ENCODE measurements at places on chromosomes 6 and 20.

DNA sequence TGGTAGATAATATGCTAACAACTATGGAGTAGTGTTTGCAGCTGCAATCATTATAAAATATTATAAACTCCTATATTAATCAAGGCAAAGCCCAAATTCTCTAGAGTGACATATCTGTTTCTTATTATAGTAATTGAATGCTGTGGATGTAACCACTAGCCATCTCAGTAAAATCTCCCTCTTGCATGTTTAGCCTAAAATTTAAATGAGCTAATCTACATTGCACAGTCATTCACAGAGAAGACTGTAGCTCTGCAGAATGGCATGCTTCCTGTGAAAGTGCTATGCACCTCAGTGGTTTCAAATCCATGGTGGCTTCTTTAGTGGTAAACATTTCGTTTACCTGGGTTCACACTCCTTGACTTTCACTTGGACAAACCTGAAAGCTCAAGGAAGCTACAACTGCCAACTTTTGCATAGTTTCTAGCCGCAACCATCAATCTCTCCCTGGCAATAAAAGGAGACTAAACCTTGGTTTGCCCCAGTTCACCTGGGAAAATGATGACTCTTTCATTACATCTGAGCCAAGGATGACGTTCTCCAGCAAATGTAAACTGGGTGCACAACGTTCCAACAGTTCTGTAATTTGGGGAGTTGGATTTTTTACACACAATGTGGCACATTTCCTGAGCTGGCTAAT lies 47.2 kb downstream of the FILIP1 start:
- H3K4me3 ChIP-seq = no peak overlapping the region
- H3K27ac ChIP-seq = no peak overlapping the region
- H3K27me3 ChIP-seq = no peaks in the 10 kb centered on the region
- no peaks in the 10 kb centered on the region for H3K36me3 ChIP-seq
- H3K4me1 ChIP-seq = no peaks in the 10 kb centered on the region

DNA sequence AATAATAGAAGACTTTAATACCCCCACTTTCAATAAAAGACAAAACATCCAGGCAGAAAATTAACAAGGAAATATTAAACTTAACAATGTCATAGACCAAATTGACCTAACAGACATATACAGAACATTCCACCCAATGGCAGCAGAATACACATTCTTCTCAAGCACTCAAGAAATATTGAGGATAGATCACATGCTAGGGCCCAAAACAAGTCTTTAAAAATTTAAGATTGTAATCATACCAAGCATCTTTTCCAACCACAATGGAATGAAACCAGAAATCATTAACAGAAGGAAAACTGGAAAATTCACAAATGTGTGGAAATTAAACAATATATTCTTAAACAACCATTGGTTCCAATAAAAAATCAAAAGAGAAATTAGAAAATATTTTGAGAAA lies 161.0 kb downstream of the COL12A1 start:
- H3K36me3 ChIP-seq = no peaks in the 10 kb centered on the region
- DNase-seq = no peak
- H3K4me3 ChIP-seq = no peak overlapping the region
- H3K27me3 ChIP-seq = no peaks in the 10 kb centered on the region
- H3K27ac ChIP-seq = no peak overlapping the region
- H3K4me1 ChIP-seq = no peaks in the 10 kb centered on the region

DNA sequence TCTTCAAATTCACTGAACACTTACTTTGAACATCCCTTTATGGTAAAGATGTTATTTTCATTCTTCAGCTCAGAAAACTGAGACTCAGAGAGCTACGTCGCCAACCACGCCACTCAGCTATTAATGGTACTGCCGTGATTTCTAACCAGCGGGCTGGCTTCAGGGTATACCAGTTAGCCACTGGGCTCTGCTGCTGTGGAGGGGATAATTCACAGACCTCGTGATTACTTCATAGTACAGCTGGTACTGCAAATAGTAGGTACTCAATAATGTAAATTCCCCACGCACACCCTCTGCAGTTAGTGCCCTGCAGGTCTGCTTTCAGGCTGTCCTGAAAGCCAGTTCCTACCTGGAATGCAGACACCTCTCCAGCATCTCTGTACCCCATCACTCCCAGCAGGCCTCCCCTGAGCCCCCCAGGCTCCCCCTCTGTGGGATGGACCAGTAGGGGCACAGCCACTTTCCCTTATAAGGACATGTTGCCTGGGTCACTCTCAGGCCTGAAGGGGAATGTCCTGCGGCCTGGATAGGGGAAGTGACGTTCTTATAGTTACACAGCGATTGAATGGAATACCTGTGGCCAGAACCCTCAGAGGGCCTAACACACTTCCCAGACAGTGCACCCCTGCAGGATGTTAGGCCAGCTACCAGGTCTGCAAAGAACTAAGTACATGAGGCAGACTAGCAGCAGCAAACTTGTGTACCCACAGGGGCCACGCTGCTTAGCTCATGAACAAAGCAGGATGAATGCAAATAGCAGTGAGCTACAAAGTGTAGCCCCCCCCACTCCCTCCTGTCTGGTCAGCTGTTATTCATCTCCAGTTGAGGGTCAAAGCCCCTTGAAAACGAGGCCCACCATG lies 1.3 kb upstream of the OCSTAMP start:
- no peak overlapping the region for H3K4me3 ChIP-seq
- H3K27me3 ChIP-seq = peaks cover 5% of the 10 kb centered on the region
- no peaks in the 10 kb centered on the region for H3K4me1 ChIP-seq
- H3K27ac ChIP-seq = no peak overlapping the region

DNA sequence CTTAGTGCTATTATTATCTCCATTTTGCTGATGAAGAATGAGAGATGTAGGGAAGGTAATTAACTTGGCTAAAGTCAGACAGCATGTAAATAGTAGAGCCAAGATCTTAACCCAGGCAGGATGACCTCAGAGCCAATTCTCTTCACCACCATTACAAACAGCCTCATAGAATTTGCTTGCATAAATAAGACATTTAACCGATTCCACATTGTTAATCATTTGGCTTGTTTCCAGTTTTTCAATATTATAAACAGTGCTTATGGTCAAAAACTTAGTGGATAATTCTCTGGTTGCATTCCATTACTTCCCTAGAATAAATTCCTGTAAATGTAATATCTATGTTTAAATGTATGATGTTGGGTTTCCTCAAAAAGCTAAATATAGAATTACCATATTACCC lies 19.1 kb upstream of the PRDM1 start:
- H3K4me3 ChIP-seq = no peak overlapping the region
- no peak overlapping the region for H3K27ac ChIP-seq
- H3K27me3 ChIP-seq = no peaks in the 10 kb centered on the region
- no peaks in the 10 kb centered on the region for H3K36me3 ChIP-seq
- no peak for DNase-seq

GRCh38 chr6:82521369-82521768 lies 157.8 kb downstream of the TPBG start:
- H3K27me3 ChIP-seq = no peaks in the 10 kb centered on the region
- no peak overlapping the region for H3K4me3 ChIP-seq
- H3K36me3 ChIP-seq = no peaks in the 10 kb centered on the region
- H3K4me1 ChIP-seq = no peaks in the 10 kb centered on the region
- H3K27ac ChIP-seq = no peak overlapping the region
- DNase-seq = no peak

DNA sequence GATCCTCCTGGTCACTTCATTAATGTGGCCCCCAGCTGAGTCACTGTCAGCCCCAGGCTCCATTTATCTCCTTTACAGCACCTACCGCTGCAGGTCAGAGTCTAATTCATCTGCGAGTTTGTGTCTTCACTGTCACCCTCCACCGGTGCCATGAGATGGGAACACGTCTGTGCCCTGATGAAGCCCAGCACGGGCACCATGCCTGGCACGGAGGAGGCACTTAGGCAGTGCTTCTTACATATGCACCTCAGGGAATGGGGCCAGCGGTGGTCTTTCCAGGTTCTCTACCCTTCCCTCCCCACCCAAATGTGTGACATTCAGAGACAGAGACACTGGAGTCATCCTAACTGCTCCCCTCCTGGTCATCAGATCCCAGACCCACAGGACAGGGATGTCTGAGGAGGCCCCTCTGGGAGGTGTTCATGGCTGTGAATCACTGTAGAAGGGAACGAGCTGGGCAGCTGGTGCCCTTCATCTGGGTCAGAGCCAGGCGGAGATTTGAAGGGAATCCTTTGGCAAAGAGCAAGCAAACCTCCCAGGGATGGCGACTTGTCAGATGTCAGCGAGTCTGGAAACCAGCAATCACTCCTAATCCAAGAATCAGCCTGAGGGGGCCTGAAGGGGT lies 364.6 kb downstream of the PREX1 start:
- no peaks in the 10 kb centered on the region for H3K36me3 ChIP-seq
- H3K4me1 ChIP-seq = no peaks in the 10 kb centered on the region
- no peak overlapping the region for H3K4me3 ChIP-seq
- peaks cover 29% of the 10 kb centered on the region for H3K27me3 ChIP-seq
- no peak for DNase-seq

GRCh38 chr6:115733426-115733825 lies 327.3 kb downstream of the FRK start:
- DNase-seq = no peak
- H3K27me3 ChIP-seq = no peaks in the 10 kb centered on the region
- H3K4me3 ChIP-seq = no peak overlapping the region
- H3K27ac ChIP-seq = no peak overlapping the region
- H3K36me3 ChIP-seq = no peaks in the 10 kb centered on the region

DNA sequence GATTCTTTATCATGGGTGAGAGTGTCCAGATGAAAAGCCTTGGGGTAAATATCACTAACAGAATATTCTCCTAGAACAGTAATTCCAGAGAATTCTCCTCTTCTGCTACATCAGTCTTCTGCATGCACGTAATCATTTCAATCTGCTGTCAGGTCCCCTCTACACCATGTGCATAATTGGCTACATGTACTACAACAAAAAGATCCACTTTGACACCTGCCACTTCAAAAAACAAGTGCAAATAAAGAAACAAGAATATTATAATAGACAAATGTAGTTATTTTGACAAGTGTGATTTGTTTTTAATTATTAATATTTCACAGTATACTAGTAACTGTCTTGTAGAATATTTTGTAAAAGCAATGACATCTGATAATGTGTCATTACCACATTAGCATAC lies 154.2 kb downstream of the SAMD5 start:
- no peaks in the 10 kb centered on the region for H3K4me1 ChIP-seq
- H3K36me3 ChIP-seq = no peaks in the 10 kb centered on the region
- DNase-seq = no peak
- no peaks in the 10 kb centered on the region for H3K27me3 ChIP-seq
- no peak overlapping the region for H3K27ac ChIP-seq
- no peak overlapping the region for H3K4me3 ChIP-seq

DNA sequence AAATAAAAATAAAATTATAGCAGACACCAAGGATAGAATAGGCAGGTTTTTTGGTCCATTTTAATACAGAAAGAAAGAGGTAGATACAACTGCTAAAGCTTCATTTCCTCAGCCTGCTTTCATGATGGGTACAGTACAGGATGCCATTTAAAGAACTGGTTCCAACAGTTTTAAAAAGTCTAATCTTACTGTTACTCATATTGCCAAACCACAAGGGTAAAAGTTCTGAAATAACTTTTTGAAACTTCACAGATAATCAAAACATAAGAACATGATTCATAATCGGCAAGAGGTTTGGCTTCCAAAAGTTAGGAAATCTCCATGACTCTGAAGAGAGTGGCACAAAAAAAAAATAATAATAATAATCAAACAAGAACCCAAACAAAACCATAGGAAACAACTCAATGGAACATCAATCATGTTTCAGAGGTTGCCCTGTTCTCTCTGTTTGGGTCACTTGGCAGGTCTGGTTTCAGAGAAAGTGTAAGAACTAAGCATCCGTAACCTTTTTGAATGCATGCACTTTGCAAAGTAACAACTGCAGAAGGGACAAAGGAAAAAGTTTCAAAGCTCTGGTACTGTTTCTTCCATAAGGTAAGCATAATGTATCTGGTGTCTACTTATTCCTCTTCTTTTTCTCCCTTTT lies 79.7 kb downstream of the SMLR1 start:
- H3K27me3 ChIP-seq = no peaks in the 10 kb centered on the region
- DNase-seq = no peak
- H3K27ac ChIP-seq = no peak overlapping the region
- H3K4me1 ChIP-seq = peaks cover 7% of the 10 kb centered on the region
- H3K36me3 ChIP-seq = no peaks in the 10 kb centered on the region

DNA sequence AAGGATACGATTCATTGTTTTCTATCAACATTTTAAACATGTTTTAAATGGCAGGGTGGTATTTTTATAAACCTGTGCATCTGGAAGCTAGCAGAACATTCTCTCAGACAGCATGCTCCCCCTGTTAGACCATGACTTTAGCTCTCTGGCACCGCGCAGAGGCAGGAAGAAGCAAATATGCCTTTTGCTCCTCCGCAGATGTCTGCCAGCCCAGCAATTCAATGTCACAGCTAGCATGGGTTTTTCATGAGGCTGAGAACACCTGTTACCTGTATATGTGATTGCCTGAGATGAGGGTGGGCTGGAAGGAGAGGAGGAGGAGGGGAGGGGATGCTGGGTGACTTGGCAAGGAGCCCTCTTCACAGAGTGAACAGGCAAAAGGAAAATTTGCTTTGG lies 6.7 kb downstream of the MTCH1 start:
- H3K27ac ChIP-seq = no peak overlapping the region
- no peaks in the 10 kb centered on the region for H3K27me3 ChIP-seq
- H3K4me1 ChIP-seq = peaks cover 46% of the 10 kb centered on the region
- H3K4me3 ChIP-seq = no peak overlapping the region

- no peaks in the 10 kb centered on the region for H3K36me3 ChIP-seq
- no peak for DNase-seq
- peak overlapping the region; percentile 69 for H3K27ac ChIP-seq
- H3K27me3 ChIP-seq = peaks cover 43% of the 10 kb centered on the region
- peaks cover 31% of the 10 kb centered on the region for H3K4me1 ChIP-seq
- H3K4me3 ChIP-seq = peak overlapping the region; percentile 75
Observed at GRCh38 chr20:3239867-3240775, 1.1 kb upstream of the SLC4A11 start.

GRCh38 chr6:137923866-137924653 lies 57.0 kb downstream of the TNFAIP3 start:
- H3K27me3 ChIP-seq = no peaks in the 10 kb centered on the region
- no peak overlapping the region for H3K4me3 ChIP-seq
